ENCODE measurements at places on chromosomes 1 and 21. TPM values are rescaled to one million over a fixed set of nuclear protein-coding genes. Genes with fewer than 3 reads are reported as not detected.

The FHAD1 gene
- 2.0 TPM for total RNA-seq

The WNT4 gene
- 3.0 TPM for total RNA-seq

The FCRL1 gene
- total RNA-seq = 0.63 TPM

The APCS gene
- total RNA-seq = not detected

The VWA1 gene
- total RNA-seq = 15.2 TPM

The FAM229A gene
- total RNA-seq = 3.2 TPM

DNA sequence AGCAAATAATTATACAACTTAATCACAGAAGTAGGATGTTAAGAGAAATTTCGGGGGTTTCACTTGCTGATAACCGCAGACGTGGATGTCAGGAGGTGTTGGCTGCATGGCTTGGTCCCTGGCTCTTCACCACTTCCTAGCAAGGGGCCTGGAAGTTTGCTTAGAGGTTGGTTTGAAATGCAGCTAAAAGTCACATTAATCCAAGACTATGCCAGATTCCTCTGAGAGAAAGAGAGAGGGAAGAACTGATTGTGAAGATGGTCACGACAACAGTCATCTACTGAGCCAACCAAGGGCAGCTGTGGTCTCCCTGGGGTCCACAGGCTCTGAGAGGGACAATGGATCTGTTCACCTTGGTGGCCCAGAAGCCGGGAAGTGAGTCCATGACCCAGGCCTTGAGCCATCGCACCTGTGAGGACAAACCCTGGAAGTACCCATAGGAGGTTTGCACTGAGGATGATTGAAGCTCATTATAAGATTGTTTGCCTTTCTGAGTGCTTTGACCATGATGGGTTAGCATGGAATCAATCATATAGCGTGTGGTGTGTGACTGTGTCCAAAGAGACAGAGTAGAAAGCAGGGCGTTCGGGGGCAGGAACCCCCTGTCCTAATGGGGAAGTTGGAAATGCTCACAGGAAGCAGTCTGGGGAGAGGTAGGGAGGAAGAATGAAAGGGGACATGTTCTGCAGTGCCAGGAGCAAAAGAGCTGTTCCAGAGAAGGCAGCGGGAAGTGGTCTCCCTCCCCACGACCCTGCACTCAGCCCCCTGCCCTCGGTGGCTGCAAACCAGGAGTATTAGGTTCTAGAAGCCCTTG lies 47.1 kb downstream of the UMODL1 start:
- no peak for DNase-seq

- no peak for DNase-seq
Observed at GRCh38 chr21:45514311-45515021, 27.8 kb downstream of the SLC19A1 start.

- DNase-seq = no peak
Observed at GRCh38 chr1:34781071-34781843, at the start of gene GJB3. TSS of gene GJB3 (plus strand) at chr1:34781214. CDS start at chr1:34784763, 3,549 bp downstream.

- no peak for DNase-seq
Observed at GRCh38 chr1:19122668-19123067, 87.4 kb downstream of the UBR4 start.

DNA sequence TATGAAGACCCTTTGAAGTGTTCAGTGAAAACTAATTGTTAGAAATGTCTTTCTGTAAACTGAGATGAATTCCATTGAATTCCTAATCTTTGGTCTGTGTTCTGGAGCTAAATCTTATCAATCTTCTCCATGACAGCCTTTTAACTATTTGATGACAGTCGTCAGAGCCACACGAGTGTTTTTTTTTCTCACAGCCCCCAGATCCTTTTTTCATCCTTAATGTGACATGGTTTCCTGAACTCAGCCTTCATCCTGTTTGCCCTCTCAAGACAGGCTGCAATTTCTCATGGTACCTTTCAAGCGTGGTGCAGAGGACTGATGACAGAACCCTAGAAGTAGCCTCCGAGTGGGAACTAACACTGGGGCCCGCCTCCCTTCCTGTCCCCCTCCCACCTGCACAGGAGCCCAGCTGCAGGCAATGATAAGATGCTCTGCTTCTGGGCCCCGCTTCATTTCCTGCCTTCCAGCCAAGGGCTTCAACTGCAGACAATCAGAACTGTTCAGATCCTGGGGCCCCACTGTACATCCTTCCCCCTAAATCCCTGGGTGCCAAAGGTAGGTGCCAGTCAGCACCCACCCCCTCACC lies 114.6 kb upstream of the VAV3 start:
- DNase-seq = no peak

- DNase-seq = no peak
Observed at GRCh38 chr1:245999697-246000637, 507.1 kb downstream of the SMYD3 start.

DNA sequence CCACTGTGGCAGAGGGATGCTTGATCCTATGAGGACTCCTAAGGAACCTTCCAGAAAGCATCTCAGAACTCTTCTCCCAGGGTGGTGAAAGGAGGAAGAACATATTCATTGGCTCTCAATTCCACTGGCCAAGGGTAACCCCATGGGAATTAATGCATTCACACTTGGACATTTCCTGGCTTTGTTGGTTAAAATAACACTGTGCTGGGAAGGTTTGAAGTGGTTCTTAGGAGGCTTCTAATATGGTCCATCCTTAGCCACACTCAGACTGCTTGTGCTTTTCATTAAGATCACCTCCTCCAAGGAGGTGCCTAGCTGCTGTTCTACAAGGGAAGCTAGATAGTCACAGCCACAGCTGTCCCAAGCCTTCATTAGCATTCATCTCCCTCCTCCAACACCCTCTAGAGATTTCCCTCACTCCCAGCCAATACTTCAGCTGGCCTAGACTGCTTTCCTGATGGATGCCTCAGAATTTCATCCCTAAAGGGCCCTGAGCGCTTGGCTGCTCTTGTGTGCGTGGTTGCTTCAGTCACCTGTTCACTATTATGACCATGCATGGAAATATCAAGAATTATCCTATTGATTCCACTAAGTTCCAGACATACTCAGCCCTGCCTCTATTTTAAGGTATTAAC lies 544.4 kb downstream of the PLPP3 start:
- DNase-seq = no peak

GRCh38 chr1:43942411-43942810 lies 4.3 kb upstream of the IPO13 start:
- DNase-seq = no peak

GRCh38 chr1:2566101-2567045 lies 10.2 kb downstream of the TNFRSF14 start:
- no peak for DNase-seq

DNA sequence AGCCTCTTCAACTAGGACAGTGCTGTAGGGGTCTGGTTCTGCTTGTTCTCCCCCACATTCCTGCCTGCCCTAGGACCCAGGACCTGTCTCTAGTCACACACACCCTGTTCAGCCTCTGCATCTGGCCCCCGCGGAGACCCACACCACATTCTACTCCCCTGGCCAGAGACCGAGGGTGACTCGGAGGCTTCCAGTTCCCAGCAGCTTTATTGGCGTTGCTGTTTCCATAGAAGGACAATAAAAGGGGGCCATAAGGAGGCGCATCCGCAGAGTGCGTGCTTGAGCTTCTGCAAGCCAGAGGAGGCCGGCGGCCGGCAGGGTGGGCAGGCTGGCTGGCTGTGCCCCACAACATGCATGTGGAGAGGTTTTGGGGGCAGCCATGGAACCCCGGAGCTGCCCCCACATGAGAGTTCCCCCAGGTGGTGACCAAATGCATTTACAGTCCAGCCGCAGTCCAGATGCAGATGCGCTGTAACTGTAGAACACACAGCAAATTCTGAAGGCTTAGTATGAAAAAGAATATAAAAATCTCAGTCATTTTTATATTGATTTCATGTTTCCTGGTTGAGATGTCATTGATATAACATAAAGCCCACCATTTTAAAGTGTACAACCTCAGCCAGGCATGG lies 52.4 kb downstream of the PDE9A start:
- DNase-seq = no peak

GRCh38 chr1:213082420-213083111 lies 31.5 kb downstream of the RPS6KC1 start:
- DNase-seq = no peak

DNA sequence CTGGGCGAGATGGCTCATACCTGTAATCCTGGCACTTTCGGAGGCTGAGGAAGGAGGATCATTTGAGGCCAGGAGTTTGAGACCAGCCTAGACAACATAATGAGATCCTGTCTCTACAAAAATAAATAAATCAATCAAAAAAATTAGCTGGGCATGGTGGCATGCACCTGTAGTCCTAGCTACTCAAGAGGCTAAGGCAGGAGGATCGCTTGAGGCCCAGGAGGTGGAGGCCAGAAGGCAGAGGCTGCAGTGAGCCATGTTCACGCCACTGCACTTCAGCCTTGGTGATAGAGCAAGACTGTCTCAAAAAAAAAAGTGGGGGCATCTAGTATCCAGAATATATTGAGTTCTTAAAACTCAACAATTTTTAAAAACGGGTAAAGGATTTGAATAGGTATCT lies 6.0 kb downstream of the TUT4 start:
- no peak for DNase-seq

DNA sequence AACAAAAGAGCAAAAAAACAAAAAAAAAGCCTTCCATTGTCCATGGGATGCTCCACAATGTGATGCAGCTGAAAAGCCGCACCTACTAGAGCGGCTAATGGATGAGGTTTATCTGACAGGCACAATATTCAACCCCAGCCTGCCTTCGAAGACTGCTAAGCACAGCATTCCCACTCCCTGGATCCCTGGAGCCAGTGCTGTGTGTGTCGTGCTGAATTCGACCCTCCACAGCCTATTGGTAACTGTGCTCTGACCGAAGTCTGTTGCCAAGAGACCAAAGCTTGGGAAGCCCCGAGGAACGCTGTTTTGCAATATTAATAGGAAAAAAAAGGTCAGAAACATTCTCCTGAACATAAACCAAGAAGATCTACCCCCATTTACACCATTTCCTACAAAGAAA lies 57.2 kb upstream of the PUM1 start:
- DNase-seq = no peak

DNA sequence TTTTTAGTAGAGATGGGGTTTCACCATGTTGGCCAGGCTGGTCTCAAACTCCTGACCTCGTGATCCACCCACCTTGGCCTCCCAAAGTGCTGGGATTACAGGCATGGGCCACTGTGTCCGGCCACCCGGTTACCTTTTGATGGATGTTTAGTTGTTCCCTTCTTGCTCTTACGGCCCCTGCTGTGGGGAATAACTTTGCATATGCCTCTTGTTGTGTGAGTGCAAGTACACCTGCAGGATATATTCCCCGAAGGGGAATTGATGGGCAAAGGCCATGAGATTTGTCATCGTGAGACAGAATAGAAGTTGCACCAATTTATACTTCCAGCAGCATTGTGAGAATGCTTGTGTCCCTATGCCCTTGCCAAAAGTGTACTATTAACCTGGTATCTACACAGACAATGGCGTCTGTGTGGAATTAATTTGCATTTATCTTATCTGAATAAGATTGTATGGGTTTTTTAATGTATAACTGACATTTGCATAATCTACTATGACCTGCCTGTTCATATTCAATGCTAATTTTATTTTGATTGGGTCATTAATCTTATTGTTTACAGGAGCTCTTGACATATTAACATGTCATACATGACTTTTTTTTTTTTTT lies 8.1 kb downstream of the IL6R start:
- DNase-seq = no peak

GRCh38 chr1:225508538-225509375 lies 80.9 kb upstream of the LBR start:
- peak; percentile 36 for DNase-seq

Data from urinary bladder (tissue), 4 donors.